ENCODE measurements at places on chromosomes 16 and 17.
A peak's percentile ranks its signal among the peaks of the same experiment; 100 is the strongest.

DNA sequence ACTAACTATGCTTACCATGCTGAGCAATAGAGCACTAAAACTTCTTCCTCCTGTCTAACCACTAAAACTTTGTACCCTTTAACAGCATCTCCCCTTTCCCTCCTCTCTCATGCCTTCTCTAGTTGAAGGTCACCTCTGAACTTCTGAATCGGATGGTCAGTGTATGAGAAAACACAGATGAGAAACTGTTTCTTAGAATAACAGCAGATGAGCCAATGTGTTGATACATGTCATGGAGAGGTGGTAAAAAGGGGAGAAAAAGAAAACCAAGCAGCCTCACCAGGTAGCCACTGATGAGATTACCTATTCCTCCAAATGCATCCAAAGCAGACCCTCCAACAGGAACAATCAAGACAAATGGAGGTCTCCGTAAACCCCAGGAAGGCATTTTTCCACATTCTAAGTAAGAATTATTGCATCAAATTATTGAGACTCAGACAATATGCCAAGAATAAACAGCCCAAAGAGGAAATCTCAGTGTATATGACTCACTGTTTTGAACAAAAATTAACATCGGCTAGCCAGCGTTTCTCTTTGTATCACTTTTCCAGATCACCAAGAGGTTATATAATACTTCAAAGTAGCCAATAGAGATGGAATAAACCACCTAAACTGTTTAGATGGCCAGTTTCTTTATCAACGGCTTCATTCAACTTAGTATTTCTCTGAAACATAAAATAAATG is 793.3 kb upstream of the SOX9 start:
- DNase-seq = no peak

- no peak for DNase-seq
Measured at GRCh38 chr17:18039535-18040260, 490 bp downstream of the GID4 start.

DNA sequence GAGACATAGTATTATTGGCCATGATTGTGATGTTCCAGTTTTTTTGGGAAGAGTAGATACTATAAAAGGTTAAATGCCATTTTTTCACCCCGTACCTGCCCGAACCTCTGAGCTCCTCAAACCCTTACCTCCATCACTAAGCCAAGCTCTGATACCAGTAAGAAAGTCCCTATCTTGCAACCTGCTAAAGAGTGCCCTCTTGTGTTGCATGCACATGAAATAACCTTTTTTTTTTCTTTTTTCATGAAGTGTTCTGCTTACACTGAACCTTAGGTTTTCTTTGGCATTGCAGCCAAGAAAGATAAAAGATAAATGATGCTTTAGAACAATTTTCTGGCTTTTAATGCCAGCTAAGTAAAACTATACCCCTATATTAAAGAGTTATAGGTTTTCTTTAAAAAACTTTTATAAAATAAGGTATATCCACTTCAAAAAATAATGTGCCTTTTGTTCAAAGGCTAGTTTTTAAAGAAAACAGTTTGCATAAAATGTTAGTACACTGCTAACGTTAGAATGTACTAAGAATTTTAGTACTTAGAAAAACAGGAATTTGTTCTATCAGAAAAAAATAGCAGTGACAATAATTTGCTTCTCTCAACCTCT is 295.3 kb upstream of the PMFBP1 start:
- DNase-seq = peak; percentile 16

- DNase-seq = no peak
Measured at GRCh38 chr16:1142911-1143310, 10.0 kb upstream of the CACNA1H start.

DNA sequence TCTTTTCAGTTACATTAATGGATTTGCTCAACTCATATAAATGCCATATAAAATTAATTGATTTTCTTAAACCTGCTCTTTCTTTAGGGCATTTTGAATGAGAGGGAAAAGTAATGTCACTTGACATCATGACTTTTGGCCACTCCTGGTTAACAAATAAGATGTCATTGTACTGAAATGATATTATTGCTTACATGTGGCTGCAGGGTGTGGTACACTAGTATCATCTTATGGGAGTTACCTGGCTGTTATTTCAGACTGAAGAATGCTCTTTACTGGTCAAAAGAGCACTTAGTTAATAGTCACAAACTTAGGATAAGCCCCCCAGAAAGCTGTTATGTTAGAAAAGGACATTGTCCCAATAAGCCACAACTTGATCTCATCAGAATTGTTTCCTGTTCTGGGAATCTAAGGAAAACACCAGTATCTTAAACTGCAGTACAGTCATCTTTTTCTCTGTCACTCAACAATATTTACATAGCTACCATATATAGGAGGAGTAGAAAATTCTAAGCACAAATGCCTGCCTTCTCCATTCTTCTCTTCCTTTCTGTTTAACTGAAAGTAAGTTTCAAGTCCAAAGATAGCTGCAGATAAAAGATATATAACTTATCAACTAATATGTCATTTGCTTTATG is 53.9 kb upstream of the MRC2 start:
- DNase-seq = no peak

DNA sequence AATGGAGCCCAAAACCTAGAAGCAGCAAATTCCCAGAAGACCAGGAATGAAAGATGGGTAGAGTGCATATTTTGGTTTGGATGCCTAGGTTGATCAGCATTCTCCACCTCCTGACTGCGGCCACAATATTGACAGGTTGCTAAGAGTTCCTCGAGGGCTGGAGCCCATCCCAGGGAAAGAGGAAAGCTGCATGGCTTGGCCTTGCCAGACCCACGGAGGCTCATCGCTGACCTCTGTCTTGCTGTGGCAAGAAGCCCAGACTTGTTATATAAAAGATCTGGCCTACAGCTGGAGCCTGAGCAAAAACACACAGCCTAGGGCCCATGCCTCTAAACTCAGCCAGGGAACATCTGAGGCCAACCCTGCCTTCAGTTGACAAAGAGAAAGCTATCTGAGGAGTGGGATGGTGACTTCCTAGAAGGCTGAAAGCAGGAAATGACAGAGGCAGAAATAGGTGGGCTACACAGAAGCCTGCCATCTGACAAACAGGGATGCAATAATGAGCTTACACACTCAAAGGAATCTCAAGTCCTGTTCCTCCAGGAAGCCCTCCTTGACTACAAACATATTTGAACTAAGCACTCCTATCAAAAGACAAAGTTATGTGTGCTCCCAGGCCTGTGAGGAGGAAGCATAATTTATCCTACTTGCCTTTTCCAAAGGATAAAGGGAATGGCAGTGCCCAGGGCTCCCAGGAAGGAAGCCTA is 22.5 kb upstream of the SLC35B1 start:
- DNase-seq = no peak

GRCh38 chr17:1758807-1759206 is 3.1 kb upstream of the SERPINF1 start:
- DNase-seq = no peak

GRCh38 chr16:2790631-2791030 is 3.3 kb upstream of the PRSS33 start:
- no peak for DNase-seq

DNA sequence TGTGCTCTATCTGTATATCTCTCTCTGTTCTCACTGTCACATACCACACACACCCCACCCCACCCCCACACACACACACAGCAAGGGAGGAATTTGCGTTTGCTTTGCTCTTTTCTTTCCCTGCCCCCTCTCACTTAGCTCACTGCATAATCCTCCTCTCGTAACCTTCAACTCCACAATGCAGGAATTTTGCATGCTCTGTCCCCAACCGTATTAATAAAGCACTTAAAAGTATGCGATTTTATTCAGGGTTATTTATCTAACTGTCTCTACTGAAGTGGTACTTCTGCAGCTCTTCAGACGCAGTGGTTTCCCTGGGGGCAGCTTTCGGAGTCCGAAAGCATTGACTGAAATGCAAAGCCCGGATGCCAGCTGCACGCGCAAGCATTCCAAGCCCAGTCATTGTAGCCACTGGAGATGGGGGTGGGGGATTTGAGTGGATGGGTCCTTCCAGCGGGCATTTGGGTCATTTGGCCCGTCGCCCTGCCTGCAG is 105.4 kb upstream of the RBFOX1 start:
- DNase-seq = no peak

DNA sequence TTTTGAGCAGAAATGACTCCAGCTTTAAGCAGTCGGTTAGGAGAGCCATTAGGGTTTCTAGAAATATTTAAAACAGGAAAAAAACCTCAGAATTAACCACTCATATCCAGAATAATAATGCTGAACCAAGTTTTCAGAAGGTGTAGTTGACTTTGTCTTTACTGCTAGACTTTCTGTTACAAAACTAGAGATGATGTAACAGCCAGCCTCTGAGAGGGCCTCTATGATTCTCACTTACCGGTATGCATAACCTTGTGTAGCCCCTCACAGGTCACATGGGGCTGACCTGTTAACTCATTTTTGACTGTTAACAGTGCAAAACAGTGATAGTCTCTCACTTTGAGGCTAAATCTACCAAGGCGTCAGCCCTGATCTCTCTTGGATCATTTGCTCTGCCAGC is 74.3 kb downstream of the TEX14 start:
- no peak for DNase-seq

DNA sequence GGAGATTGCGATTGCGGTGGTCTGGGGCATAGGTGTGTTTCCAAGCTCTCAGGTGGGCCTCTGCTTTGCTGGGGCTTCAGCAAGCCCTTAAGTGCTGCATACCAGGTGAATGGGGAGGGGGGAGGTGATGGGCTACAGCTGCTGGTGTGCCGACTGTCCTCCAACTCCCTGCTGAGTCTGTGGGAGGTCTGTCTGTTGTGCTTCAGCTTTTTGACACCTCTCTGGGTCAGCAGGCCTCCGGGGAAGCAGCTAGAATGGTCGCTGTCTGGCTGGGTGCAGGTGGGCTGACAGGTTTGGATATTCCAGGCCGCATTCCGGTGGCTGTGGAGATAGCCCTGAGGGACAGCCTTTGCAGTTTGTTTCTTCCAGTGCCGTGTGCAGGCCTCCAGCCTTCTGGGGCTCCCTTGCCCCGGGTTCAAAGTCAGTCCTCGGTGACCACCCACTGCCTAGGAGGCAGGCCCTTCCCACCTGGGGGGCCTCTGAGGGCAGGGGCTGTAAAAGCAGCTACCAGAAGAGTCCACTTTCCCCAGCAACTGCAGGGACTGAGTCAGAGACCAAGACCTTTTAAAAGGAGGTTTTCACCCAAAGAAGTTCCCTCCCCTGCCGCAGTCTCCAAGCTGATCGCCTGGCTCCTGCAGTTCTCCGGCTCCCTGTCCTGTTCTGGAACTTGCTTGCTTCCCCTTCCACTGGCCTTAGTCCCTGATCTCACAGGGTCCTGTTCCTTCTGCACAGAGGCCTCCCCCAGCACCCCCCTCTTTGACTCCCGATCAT is 2.0 kb upstream of the TTYH2 start:
- no peak for DNase-seq

GRCh38 chr16:56108056-56108471 is 83.2 kb upstream of the GNAO1 start:
- no peak for DNase-seq

DNA sequence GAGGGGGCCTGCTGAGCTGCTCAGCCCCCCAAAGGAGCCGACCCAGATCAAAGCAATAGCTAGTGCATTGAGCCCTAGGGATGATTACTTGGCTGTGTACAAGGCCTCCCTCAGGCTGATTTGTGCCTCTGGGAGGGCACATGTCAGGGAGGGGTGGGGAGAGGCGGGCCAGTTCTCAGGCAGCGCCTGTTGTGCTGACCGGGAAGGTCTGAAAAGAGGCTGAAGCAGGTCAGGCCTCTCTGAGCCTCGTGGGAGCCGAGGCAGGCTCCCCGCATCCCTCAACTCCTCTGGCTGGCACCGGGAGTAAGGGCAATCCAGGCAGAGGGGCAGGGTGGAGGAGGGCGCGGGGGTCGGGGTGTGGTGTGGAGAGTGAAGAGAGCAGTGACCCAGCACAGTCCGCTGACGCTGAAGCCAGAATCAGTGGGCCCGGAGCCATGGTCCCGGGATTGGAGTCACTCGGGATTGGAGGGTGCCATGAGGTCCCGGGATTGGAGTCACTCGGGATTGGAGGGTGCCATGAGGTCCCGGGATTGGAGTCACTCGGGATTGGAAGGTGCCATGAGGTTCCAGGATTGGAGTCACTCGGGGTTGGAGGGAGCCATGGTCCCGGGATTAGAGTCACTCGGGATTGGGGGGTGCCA is 3.0 kb downstream of the DCXR start:
- no peak for DNase-seq

DNA sequence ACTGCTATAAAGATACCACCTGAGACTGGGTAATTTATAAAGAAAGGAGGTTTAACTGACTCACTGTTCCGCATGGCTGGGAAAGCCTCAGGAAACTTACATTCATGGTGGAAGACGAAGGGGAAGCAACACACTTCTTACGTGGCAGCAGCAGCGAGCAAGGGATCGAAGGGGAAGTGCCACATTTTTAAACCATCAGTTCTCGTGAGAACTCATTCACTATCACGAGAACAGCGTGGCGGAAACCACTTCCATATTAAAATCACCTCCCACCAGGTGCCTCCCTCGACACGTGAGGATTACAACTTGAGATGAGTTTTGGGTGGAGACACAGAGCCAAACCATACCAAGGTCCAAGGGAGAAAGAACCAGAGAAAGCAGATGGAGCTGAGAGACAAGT is 454.3 kb upstream of the CDH11 start:
- no peak for DNase-seq

DNA sequence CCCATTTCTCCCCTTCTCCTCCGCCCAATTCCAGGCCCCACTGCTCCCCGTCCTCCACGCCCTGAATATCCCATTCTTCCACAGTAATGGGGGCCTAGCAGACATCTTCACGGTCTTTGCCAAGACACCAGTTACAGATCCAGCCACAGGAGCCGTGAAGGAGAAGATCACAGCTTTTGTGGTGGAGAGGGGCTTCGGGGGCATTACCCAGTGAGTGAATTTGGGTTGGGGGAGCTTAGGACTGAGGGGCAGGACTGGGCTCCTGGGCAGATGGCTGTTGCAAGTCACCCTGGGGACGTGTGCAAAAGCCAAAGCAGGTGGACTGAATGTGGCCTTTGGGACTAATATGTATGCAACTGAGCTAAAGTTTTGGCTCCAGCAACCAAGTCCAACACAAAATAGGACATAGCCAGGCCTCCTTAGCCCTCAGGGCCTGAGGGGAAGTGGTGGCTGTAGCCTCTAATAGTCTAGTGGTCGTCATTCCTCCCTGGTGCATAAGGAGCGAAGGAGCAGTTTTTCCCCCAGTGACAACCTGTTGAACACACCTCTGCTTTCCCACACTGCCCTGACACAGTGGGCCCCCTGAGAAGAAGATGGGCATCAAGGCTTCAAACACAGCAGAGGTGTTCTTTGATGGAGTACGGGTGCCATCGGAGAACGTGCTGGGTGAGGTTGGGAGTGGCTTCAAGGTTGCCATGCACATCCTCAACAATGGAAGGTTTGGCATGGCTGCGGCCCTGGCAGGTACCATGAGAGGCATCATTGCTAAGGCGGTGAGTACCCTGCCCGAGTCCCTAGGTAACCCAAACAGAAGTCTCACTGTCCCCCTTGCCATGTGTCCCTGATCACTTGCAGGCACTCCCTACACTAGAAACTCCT is 2.6 kb downstream of the ACADVL start:
- no peak for DNase-seq

DNA sequence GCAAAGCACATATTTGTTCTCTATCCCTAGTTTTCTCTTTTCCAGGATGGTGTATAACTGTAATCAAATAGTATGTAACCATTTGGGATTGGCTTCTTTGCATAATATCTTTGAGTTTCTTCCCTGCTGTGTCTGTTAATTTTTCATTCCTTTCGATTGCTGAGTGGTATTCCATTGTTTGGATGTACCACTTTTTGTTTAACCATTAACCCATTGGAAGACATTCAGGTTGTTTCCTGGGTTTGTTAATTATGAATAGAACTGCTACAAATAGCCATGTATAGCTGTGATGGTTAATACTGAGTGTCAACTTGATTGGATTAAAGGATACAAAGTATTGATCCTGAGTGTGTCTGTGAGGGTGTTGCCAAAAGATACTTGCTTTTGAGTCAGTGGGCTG is 4.6 kb upstream of the SLFN13 start:
- no peak for DNase-seq

- peak; percentile 98 for DNase-seq
Measured at GRCh38 chr17:76005263-76006149, 4.9 kb downstream of the CDK3 start.

All from NCI-H1694 (cell line).